Renal cortical epithelial cell (primary cell): ENCODE measurements at places on chromosomes 6 and 20. TPM values are rescaled to one million over a fixed set of nuclear protein-coding genes. Genes with fewer than 3 reads are reported as not detected.

The ZBTB46 gene
- total RNA-seq, result 3.5 and 5.4 TPM in 2 replicates

The MAP3K4 gene
- total RNA-seq, result 28.5 and 45.9 TPM in 2 replicates

The CLPSL2 gene
- not detected in 2 replicates for total RNA-seq

The CCN2 gene
- total RNA-seq, result 36.1 and 166 TPM in 2 replicates

The HLA-G gene
- 1.7 and 5.7 TPM in 2 replicates for total RNA-seq

The FAM50B gene
- total RNA-seq, result 4.7 and 12.6 TPM in 2 replicates

The RNF217 gene
- 14.6 and 27.7 TPM in 2 replicates for total RNA-seq

The RTN4IP1 gene
- 9.9 and 10.6 TPM in 2 replicates for total RNA-seq

The GJA10 gene
- total RNA-seq, result not detected in 2 replicates

The SAPCD1 gene
- 0.50 and 0.69 TPM in 2 replicates for total RNA-seq

The ALDH5A1 gene
- 1.0 and 3.8 TPM in 2 replicates for total RNA-seq

DNA sequence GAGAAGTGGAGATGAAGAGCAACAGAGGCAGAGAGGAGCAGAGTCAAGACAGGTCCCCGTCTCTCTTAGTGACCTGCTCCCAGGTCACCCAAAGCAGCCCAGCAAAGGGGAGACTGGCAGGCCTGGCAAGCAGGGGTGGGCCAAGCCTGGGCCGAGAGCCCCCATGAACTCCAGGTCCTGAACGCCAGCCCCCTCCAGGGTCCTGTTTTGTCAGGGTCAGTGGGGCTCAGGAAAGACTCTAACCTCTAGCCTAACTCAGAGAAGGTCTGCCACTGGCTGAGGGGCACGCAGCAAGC is 1.2 kb downstream of the NECAB3 start:
- no peak for DNase-seq

- no peak for DNase-seq
Measured at GRCh38 chr6:132893772-132894490, 79.6 kb downstream of the RPS12 start.

GRCh38 chr20:54435015-54435414 is 40.4 kb upstream of the DOK5 start:
- no peak for DNase-seq

- DNase-seq, result no peak
Measured at GRCh38 chr20:39822667-39823066, 860.5 kb downstream of the DHX35 start.

DNA sequence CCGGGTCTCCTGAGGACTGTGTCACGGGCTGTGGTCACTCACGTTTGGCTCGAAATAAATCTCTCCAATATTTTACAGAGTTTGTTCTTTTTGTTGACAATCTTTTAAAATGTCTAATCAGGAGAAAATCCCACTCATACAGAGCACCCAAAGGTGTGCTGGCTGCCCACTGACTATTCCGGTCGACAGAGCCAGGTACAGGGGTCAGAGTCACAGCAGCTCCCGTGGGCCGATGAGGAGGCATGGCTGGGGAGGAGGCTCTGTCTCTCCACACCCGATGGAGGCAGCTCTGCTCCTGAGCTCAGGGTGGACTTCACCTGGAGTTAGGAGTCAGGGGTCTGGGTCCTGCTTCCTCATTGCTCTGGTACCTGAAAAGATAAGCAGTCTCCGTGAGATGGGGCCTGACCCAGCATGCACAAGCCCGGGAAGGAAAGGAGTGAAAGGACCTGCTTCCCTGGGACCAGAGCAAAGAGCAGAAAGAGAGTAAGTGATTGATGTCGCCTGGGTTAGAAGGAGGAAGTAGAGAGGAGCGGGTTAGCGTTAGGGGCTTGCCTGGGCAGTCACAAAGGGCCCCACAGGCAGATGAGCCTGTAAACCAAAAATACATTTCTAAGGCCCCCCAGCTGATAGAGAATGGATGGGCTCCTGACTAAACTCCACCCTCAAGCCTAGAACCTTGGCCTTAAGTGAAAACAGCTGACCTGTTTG is 53.5 kb upstream of the UNC93A start:
- DNase-seq, result no peak

GRCh38 chr6:31882344-31882743 is 3.5 kb upstream of the SLC44A4 start:
- peak; percentile 43 for DNase-seq

GRCh38 chr6:121201105-121201504 is 133.2 kb downstream of the TBC1D32 start:
- peak; percentile 67 for DNase-seq

DNA sequence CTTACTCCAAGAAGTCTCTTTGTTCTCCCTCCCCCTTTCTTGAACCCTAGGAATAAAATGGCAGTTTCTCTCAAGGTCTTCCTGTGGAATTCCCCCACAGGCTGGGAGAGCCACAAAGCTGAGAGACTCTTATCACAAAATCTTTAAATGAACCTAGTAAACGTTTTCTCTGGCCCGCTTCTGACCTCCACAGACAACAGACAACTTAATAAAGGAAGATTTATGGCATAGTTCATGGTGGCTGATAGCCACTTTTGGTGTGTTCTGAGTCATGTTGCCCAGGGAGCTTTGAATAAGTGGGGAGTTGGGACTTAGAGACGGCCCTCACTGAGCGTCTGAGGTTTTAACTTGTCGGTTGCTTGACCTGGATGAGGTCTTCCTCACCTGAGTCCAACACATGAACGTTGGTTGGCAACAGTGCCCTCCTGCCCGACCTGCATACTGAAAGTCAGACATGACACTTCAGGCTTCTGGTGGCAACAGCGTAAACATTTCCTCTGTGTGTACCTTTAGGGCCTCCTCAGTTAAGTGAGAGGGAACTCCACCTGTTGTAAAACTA is 124.1 kb downstream of the FOXO3 start:
- DNase-seq, result peak; percentile 63

- no peak for DNase-seq
Measured at GRCh38 chr6:64679416-64679815, 1027.6 kb downstream of the EYS start.

DNA sequence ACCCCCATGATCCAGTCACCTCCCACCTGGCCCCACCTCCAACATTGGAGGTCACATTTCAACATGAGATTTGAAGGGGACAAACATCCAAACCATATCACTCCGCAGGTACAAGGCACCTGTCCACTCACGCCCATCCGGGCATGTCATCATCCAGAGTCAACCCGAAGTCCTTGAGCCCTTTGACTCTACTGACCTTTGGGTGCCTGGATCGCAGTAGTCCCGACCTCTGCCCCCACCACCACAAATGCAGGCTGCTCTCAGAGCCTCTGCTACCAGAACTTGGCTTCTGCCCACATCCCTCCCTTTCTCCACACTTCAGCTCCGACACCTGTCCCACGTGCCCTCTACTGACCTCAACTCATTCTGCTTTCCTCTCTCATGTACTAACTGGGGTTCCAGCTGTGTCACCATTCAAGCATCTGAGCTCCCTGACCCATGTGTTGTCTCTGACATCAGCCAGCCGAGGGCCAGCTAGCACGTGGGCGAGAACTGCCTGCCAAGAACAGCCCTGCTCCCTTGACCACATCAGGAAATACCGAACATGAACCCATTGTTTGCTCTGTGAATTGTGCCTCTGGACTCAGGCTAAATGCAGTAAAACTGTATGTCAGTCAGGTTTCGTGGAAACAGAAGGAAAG is 498.3 kb upstream of the SULF2 start:
- DNase-seq, result peak; percentile 98

GRCh38 chr6:55089325-55089724 is 85.0 kb upstream of the HCRTR2 start:
- no peak for DNase-seq

- DNase-seq, result peak; percentile 60
Measured at GRCh38 chr20:47704746-47705496, 80.4 kb downstream of the SULF2 start.

- DNase-seq, result no peak
Measured at GRCh38 chr20:10509376-10509775, 74.3 kb downstream of the SLX4IP start.

DNA sequence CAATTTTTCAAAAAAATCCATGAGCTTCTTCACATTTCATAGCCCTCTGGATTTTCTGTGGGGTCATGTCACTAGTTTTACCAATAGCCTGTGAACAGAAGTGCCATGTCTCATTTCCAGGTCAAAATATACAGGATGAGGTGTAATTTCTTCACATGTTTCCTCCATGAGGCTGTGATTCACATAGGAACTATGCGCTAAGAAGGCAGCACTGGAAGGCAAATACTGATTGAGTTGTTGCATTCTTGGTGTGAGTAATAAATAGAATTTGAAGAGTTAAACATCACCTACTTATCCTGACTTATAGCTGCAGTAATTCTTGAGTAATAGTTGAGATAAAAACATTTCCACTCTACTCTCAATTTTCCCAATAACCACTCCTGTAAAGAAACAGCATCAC is 442.3 kb downstream of the HAO1 start:
- DNase-seq, result peak; percentile 99

GRCh38 chr20:18778690-18779392 is 34.7 kb upstream of the SCP2D1 start:
- DNase-seq, result no peak

GRCh38 chr20:5393218-5393870 is 76.6 kb upstream of the PROKR2 start:
- no peak for DNase-seq

DNA sequence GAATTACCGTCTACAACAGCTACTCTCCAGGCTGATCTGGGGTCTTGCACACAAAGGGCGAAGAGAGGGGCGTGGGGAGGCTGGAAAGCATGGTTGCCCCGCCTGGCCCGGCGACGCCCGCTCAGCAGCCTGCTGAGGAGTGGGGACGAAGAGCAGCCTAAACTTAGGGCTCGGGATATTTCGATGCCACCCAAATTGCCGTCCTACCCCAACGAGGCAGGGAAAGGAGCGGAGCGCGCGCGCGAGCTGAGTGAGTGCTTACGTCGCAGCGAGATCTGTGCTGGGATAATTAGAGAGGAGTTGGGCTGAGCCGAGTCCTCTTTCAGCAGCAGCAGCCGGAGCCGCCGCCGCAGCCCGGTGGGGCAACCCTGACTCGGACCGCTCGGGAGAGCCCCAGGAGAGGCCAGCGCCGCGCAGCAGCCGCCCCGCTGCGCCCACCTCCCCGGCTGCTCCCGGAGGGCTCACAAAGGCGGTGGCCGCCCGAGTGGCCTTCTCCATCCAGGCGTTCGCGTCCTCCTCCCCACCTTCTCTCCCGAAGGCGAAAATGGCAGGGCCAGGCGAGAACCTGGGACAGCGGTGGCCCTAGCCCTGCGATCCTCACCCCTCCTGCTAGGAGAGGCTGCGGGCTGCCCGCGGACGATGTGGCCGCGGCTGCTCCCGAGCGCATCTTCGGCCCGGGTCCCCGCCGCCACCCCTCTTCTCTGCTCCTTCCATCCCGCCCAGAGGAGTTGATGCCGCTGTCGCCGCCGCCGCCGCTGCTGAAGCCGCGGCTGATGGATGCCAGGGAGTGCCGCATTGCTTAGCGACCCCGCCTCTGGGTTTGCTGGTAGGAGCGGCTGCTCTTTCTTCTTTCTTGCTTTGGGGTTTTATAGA is at the start of gene CLVS2:
Gene CLVS2 (plus strand): TSS at position 315 of the 873 bp plus-strand sequence. CDS start 1,543 bp downstream, outside the sequence.
- no peak for DNase-seq

GRCh38 chr6:12361042-12361765 is 71.0 kb downstream of the EDN1 start:
- no peak for DNase-seq

DNA sequence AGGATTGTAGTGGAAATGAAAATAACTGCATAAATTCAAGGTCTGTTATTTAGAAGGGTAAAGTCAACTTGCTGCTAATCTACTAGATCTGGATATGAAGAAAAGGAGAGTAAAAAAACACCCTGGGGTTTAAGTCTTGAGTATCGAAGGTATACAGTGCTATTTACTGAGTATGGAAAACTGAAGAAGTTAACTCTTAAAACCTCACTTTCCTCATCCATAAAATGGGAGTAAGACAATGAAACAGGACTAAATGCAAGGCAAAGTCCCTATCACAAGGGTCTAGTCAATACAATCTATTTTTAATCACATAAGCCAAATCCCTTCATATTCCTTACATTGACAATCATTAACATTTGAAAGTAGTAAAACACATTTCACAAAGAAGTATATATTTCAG is 2.2 kb downstream of the FBXO5 start:
- no peak for DNase-seq

GRCh38 chr6:474453-475185 is 83.1 kb downstream of the IRF4 start:
- DNase-seq, result peak; percentile 11
